ENCODE measurements at places on chromosomes 16 and 17.

GRCh38 chr17:62625184-62625869 is 2.1 kb upstream of the MRC2 start:
- DNase-seq: no peak

GRCh38 chr17:47846716-47847340 is 4.1 kb downstream of the SP6 start:
- DNase-seq: no peak

DNA sequence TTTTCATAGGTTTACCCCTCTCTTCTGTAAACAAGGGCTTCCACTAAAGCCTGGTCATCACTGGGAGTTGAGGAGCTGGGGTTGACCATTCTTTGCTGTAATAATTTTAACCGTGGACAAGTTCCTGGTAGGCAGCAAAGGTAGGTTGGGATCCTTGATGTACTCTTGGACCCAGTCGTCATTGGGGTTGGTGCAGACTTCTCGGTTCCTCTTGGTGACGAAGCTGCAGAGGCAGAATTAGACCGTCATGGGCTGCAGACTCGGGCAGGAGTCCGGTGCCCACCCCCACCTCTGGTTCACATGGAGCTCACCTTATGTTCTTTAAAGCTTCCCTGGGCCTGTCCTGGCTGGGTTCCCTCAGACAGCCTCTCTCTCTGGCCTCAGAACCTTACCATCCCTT is 3.8 kb downstream of the CCL16 start:
- no peak for DNase-seq

GRCh38 chr17:48595278-48595999 is 1.9 kb upstream of the HOXB5 start:
- no peak for DNase-seq

- DNase-seq: no peak
Measured at GRCh38 chr16:73506568-73507056, 458.7 kb upstream of the ZFHX3 start.

DNA sequence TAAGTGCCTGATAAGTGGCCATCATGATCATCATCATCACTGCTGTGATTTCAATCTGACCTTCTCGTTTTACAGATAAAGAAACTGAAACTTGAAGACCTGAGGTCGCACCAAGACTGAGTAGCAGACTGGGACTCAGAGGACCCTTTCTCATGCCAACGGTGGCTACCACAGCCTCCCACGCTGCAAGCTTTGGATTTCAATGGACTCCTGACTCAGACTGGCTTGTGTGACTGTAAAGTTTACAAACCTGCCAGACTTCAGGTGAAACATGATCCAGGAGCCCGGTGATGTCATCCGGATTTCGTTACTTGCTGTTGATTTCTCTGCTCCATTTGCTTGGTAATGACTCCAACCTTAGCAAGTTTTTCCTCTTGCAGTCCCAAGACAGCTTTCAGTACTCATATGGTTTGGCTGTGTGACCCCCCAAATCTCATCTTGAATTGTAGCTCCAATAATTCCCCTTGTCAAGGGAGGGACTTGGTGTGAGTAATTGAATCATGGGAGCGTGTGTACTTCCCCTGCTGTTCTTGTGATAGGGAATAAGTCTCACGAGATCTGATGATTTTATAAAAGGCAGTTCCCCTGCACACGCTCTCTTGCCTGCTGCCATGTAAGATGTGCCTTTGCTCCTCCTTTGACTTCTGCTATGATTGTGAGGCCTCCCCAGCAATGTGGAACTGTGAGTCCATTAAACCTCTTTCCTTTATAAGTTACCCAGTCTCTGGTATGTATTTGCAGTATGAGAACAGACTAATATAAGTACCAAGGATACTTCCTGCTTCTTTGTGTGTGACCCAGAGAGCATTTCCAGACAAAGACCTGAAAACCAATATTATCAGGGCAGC is 26.7 kb upstream of the IRX6 start:
- no peak for DNase-seq

GRCh38 chr16:29868396-29869009 is 5.5 kb upstream of the CDIPT start:
- DNase-seq: no peak

- DNase-seq: no peak
Measured at GRCh38 chr17:78794399-78794798, 12.3 kb upstream of the CYTH1 start.

DNA sequence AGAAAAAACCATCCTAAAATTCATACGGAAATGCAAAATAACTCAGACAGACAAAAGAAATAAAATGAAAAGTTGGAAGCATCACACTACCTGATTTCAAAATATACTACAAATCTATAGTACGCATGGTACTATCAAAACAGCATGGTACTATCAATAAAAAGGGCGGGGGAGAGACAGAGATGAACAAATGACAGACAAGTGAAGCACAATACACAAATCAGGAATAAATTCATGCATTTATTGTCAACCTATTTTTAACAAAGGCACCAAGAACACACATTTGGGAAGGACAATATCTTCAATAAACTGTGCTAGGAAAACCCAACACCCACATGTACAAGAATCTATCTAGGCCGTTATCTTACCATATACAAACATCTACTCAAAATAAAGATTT is 207.4 kb upstream of the WSB1 start:
- no peak for DNase-seq

DNA sequence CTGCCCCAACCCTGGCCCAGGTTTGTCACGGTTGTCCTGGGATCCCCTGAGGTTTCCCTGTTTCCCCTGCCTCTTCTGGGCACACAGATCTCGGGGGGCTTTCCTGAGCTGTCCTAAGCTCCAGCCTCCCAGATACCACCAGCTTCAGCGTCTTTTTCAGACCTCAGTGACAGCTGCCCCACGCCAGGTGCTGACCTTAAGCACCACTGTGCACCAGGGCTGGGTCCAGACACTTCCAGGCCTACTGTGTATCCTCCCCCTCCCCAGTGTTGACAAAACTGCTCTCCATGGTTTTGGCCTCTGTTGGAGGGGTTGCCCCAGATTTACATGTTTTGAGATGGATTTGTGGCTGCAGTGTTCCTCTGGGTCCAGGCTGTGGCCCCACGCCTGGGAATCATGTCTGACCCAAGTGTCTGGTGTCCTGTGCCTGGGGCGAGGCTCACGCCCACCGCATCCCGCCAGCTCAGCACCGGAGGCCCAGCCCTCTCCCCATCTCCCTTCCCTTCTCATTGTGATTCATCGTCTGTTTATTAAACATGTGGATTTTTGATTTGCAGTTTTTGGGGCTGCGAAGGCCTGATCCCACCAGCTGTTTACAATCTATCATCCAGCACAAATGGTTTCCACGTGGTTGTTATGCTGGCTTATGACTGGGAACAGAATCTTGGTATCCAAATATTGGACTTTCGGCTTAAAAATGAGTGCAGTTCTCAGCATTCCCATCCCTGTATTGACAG is 82.1 kb downstream of the METRNL start:
- no peak for DNase-seq

DNA sequence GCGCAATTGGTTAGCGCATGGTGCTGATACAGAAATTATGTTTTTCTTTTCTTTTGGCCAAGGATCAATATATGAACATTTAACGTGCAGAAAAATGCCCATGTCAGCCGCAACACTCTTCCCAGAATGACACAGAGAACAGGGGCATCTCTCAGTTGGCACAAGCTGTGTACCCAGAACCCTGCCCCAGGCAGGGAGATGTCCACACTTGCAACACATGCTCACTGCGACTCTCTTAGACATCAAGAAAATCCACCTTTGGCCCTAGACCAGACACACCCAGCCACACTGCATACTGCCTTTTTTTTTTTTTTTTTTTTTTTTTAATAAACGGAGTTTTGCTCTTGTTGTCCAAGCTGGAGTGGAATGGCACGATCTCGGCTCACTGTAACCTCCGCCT is 17.0 kb downstream of the PITPNA start:
- DNase-seq: no peak

DNA sequence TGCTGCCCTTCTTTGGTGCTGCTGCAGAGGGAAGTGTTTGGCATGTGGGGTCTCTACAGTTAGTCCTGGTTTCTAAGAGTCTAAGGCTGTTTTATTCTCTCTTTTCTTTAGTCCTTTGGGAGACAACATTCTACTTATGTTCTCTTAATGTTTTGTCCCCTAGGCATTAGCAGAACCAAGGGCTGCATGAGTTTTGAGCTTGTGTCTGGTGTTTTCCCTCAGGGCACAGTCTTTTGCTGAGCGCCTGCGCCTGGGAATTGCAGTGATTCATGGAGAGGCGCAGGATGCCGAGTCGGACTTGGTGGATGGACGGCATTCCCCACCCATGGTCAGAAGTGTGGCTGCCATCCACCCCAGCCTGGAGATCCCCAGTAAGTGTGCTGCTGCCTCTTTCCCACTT is 41.1 kb upstream of the SLC5A10 start:
- DNase-seq: no peak

- no peak for DNase-seq
Measured at GRCh38 chr17:6545291-6545690, 11.1 kb downstream of the PITPNM3 start.

GRCh38 chr17:64412944-64413381 is 22.3 kb upstream of the PECAM1 start:
- DNase-seq: no peak

GRCh38 chr17:4766201-4766600 is 5.5 kb upstream of the TM4SF5 start:
- DNase-seq: no peak

DNA sequence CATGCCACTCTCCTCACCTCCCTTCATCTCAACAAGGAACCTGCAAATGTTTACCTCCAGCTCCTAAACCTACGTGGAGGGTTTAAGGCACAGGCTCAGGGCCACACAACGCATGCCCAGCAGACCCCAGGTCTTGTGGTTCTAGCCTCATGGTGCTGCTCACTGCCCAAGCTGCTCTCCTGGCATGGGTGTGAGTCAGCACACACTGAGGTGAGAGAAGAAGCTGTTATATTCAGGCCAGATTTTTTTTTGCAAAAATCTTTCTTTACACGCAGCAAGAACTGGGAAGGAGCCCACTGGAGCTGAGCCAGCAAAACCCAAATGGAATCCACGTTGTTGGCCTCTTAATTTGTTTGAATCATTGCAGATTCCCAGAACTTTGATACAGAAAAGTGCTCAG is 5.5 kb upstream of the C16orf96 start:
- DNase-seq: no peak

DNA sequence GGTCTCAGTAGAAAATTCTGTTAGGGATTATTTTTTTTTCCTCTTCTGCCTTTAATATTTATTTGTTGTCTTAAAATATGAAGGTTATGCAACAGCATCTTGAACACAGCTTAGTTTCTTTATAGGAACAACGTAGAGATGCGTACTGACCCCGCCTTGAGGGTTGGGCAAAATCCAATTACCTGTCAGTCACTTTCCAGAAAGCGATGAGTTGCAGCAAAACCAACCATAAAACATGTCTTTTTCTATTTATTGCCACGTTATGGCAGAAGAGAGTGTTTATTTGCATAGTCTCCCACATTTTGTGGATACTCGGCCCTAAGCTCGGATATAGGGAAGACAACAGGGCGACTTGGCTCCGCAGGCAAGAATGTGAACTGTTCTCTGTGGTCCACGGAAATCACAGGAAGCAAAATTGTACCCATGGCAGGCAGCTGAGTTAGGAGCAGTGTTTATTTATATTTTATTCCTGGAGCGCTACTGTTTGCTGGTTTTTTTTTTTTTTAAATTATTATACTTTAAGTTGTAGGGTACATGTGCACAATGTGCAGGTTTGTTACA is 44.3 kb upstream of the CACNG5 start:
- no peak for DNase-seq

DNA sequence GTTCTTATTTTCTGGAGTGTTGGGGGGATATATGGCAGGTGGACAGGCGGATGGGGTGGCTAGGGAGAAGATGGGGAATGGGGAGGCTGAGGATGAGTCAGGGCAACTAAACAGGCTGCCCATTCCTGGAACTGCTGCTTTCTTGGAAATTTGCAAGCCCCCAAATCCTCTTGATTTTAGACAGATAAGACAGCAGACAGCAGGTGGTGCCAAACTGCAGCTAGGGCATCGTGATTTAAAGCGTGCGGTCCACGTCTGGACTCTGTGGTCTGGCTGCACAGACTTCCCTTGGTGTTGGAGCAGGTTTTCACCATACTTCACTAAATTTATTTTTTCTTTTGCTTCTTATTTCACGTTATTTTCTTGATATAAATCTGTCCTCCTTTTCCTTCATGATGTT is 10.9 kb upstream of the KRT24 start:
- DNase-seq: no peak

GRCh38 chr16:68643847-68644246 is 1.3 kb upstream of the CDH3 start:
- DNase-seq: no peak

GRCh38 chr16:52832771-52833170 is 219.9 kb downstream of the CHD9NB start:
- DNase-seq: no peak
